ENCODE measurements at places on chromosomes 13 and 19.

DNA sequence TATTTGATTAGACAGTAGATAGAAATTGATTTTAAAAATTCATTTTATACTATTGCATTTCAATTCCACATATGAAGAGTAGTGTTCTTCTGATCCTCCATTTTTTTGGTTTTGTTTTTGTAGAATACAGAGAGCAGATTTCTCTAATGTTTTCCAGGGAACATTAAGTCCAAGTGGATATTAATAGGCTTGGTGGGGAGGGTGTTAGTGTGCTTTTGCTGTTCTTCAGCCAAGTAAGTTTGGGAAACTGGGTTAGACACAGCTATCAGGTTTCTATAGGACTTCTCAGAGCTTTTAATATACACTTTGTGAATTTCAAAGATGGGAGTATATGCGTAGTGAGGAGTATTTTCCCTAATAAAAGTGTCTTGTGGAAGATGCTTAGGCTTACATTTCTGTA lies 21.8 kb downstream of the NAA16 start:
- DNase-seq = no peak

DNA sequence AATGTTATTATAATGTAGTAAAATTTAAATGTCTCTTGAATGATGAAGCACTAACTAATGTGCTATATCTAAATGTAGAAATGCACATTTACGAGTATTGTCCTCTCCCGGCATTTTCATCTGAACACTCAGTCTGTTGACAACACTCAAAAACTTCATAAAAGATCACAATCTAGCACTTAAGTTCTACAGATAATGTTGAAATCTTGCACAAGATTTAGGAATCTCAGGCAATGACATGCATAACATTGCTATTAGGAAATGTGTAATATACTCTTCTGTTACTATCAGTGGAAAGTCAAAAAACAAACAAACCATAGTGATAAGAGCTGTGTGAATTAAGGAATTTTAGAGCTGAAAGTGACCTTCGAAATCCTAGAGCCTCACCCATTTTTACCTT lies 37.5 kb upstream of the XPO4 start:
- DNase-seq = no peak

GRCh38 chr13:40579535-40579934 lies 86.9 kb downstream of the FOXO1 start:
- no peak for DNase-seq

- peak; percentile 41 for DNase-seq
These were observed 3.8 kb downstream of the BCL2L12 start for GRCh38 chr19:49669516-49669915.

GRCh38 chr13:23579896-23580683 lies 9.9 kb downstream of the TNFRSF19 start:
- DNase-seq = no peak

GRCh38 chr13:48477191-48477855 lies 55.6 kb downstream of the RCBTB2 start:
- peak; percentile 44 for DNase-seq

DNA sequence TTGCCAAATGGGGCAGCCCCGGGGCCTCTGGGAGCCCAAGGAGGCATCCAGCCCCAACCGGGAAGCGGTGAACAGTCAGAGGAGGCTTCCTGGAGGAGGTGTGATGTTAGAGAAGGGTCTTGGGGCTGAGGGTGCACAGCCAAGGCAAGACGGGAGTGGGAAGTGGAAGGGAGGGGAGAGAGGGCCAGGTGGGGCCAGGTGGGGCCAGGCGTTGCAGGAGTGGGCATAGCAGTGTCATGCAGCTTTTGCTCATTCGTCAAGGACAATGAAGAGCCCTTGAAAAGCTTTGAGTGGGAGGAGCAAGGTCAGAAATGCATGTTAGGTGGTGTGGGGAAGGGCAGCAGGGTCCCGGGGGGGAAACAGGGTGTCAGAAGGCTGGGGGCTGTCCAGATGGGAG lies 1.8 kb downstream of the FBN3 start:
- DNase-seq = no peak

- DNase-seq = peak; percentile 1
These were observed 557.0 kb downstream of the FGF9 start for GRCh38 chr13:22227895-22228294.

- DNase-seq = no peak
These were observed 39.4 kb downstream of the ZNF136 start for GRCh38 chr19:12202250-12202649.

DNA sequence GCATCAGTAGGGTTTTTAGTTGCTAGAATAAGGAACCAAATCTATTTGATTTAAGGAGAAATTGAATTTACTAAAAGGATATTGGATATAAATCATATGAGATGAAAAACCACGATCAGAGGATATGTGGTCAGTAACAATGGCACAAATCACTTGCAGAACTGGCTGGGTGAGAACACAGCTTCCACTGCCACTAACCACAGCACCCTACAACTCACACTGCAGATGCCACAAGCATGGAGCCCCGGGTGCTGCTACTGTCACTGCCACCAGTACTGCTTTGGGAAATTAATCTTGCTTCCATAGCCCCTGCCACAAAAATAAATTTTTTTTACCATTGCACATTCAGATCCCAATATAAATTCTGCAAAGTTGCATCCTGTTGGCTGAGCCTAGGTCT lies 40.6 kb upstream of the KLF12 start:
- DNase-seq = no peak

GRCh38 chr13:40401911-40402776 lies 264.3 kb downstream of the FOXO1 start:
- peak; percentile 98 for DNase-seq

- DNase-seq = peak; percentile 86
These were observed 8.9 kb downstream of the ISYNA1 start for GRCh38 chr19:18428787-18429674.

DNA sequence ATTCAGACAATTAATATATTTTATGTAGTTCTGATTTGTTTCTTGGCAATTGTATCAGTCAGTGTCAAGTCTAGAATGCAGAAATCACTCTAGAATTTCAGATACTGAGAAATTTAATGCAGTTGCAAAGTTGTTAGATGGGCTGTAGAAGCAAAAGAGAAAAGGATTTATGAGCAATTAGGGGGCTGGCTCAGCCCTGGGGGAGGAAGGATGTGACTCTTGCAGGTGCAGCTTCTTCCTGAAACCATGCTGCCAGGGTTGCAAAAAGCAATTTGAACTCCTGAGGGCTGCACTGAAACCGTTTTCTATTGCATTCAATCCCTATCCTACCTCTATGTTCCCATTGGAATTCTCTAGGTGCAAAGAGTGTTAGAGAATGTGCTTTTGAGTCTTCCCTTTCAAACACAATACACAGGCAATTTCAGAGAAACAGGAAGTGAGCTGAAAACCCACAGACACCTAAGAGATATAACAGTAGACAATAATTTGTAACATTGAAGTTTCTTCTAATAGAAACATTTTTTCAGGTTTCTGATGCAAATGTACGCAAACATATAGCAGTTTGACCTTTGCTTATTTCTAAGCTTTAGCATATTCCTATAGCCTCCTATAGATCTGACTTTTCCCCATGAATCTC lies 814.7 kb upstream of the ATXN8OS start:
- DNase-seq = no peak

DNA sequence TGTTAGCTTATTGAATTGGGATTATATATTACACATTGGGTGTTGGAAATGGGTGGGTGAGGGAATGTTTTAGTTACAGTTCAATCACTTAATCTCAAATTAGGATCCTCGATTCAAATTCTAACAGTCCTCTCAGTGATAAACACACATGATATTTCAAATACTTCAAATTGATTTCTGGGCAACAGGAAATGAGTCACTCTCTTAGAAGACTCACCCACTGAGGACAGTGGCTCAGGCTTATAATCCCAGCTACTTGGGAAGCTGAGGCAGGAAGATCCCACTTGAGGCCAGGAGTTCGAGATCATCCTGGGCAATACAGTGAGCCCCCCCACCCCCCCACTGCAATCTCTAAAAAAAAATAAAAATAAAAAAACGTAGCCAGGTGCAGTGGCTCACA lies 435.3 kb downstream of the KLF12 start:
- no peak for DNase-seq

- peak; percentile 95 for DNase-seq
These were observed 67.1 kb downstream of the RASA3 start for GRCh38 chr13:114065141-114065925.

- DNase-seq = no peak
These were observed 1701.3 kb upstream of the PRR20A start for GRCh38 chr13:55439450-55439849.

DNA sequence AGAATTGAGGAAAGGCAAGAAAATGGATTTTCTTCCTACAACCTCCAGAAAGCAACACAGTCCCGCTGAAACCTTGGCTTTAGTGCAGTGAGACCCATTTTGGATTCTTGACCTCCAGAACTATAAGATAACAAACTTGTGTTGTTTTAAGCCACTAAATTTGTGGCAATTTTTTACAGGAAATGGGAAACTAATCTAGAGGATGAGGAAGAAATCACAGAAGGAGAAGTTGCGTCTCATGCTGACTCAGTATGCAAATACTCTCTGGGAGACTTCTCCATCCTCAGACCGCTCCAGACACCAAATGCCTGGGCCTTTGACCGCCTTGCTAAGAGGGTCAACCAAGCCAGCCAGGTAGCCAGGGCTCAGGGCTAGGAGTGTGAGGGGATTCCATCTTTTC lies 13.1 kb upstream of the CEACAM16 start:
- DNase-seq = peak; percentile 90

DNA sequence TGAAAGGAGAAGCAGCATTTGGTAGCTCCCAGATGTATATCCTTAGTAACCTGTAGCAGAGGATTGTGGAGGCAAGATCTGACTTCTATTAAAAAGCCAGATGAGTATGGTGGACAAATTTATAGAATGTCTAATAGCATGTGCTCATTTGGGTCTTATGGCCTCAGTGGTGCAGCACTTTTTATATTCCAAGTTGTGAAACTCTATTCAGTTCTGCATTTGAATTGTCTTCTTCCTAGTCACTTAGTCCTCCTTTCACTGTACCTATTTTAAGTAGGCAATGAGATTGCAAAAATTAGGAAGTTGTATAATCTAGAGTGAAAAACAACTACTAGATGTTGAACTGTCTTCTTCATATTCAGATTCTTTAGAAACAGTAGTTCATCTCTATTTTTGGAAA lies 412.5 kb upstream of the PCDH9 start:
- no peak for DNase-seq

DNA sequence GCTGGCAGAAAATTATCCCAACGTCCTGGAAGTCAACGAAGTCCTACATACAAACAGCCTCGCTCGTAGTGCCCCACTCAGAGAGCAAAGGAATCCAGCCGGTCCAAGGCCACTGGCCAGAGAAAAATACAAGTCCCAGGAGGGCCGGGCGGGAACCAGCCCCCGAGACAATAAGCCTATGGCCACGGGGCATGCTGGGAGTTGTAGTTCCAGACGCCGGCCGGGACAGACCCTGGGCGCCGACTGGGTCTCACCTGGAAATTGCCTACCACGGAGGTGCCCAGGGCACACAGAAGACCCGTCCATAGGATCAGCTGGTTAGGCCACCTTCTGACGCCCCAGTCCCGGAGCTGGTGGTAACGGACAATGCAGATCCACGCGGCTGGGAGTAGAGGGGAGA lies 5.4 kb downstream of the TMEM150B start:
- no peak for DNase-seq

- no peak for DNase-seq
These were observed 1.1 kb downstream of the TECR start for GRCh38 chr19:14530506-14530905.

DNA sequence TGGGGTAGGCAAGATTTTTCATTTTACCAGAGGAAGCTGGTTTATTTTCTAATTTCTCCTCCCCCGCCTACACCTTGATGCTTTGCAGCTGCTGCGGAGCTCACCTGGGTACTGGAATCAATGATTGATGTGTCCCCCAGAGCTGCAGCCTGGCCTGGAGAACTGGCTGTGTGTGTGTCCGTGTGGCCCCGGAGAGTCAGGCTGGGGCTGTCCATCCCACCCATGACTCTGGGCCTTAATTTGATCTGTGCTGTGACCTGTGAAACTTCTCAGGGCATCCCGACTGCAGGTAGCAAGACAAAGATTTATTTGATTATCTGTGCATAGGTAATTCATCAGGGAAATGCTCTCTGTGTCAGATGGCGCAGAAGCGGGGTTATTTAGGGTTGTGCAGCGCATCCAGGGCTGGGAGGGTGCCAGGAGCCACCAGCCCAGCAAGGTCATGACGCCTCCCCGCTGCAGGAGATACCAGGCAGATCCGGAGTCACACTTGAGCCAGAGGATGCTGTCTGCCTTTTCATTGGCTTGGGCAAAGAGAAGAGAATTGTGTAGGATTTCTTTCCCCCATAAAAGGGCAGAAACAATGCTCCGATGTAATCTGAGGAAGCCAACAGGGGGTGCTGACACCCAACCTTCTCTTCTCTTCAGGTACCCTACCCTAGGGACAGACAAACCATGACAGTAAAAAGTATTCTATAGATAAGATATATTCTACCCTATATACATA lies 346.6 kb downstream of the TSHZ3 start:
- DNase-seq = no peak

GRCh38 chr13:41505209-41505835 lies 48.0 kb downstream of the RGCC start:
- no peak for DNase-seq

GRCh38 chr19:41991025-41991424 lies 3.0 kb downstream of the ATP1A3 start:
- no peak for DNase-seq

GRCh38 chr13:32025730-32026129 lies 5.8 kb upstream of the FRY start:
- DNase-seq = no peak

GRCh38 chr13:33445024-33445423 lies 159.5 kb upstream of the STARD13 start:
- DNase-seq = no peak

- no peak for DNase-seq
These were observed 32.5 kb downstream of the CCDC70 start for GRCh38 chr13:51894239-51894638.

- no peak for DNase-seq
These were observed 2.6 kb downstream of the UBXN6 start for GRCh38 chr19:4454747-4455718.

- DNase-seq = peak; percentile 80
These were observed at the start of gene RGS9BP for GRCh38 chr19:32675720-32676185. TSS of gene RGS9BP (plus strand) at chr19:32675848. CDS start at chr19:32676264, 416 bp downstream.

GRCh38 chr13:67023130-67023876 lies 206.8 kb downstream of the PCDH9 start:
- no peak for DNase-seq

DNA sequence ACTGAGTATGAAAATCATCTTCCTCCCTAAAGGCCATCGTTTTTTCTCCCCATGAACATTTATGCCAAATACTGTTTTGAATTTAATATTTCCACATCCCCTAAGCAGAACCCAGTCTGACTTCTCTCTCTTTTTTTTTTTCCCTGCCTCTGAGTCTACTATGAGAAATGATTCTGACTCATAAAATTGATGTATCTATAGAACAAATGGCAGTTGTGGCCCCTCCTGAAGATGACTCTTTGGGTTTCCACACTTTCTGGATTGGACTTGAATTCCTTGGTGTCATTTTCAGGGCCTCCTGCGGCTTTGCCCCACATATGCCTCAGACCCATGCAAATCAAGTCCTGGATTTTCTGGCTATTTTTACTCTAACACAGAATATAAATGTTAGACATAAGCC lies 22.7 kb upstream of the NAXD start:
- DNase-seq = peak; percentile 18

DNA sequence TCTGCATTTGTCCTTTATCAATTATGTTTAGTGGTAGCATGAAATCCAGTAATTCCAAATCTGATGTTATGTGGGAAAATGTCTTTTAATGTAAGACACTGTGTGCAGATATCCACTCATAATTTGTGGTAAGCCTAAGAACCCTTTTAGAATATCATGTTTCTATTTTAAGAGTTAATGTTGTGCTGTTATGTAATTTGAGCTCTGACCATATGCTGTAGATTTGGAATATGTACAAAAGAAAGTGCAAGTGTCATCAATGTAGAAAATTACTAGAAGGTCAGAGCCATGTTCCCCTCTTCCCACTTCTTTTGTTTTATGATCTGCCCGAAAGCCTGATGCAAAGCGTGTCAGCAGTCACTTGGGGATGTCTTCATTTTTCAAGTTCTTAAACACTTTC lies 44.5 kb downstream of the SCEL start:
- no peak for DNase-seq
